SW 1271 (cell line): ENCODE measurements at places on chromosomes 6 and 20.

DNA sequence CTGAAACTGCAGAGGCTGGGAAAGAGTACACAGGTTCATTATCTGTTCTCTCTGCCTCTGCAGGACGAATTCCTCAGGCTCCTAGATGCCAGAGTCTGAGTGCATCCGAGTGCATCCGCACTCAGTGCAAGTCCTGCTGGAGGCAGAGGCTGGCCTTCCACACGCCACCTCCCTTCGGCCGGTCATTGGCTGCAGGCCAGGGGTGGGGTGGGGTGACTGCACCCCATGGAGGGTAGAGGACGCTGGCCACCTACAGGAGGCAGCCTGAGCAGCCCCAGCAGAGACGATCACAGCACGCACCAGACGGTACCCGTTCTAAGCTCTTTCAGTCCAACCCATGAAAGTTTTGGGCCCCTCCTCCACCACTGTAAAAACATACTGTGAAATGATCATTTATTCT is 11.7 kb downstream of the SFT2D1 start:
- DNase-seq: no peak

DNA sequence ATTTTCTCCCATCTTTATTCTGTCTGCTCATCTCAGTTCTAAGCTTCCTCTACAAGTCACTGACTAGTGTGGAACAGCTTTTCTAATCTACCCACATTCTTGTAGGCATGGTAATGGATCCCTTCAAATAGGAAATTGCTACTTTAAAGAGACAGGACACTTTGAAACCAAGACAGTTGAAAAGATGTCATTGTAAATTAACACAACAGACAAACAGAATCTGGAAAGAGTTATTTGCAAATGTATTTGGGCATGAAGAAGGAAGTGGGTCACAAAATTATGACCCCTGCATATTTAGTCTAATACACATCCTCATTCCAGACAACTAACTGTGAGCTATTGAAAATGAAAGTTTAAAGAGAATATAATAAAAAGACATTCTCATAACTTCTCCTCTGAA is 298.2 kb upstream of the MARCKS start:
- DNase-seq: no peak

DNA sequence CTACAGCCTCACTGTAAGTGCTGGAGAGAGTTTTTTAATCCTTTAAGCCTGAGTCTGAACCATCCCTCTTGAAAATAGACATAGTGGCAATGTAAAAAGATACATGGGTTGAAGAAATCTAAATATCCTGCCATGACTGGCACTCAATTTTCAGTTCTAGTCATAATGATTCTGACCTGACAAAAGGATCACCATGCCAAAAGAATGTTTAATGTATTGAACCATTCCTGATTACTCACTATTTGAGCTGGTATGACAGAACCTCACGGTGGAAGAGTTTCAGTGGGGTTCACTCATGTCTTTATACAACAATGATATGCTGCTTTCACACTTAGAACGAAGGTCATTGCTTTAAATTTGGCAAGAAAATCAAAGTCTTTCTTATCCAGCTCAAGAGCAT is 93.4 kb downstream of the HIVEP2 start:
- DNase-seq: no peak

DNA sequence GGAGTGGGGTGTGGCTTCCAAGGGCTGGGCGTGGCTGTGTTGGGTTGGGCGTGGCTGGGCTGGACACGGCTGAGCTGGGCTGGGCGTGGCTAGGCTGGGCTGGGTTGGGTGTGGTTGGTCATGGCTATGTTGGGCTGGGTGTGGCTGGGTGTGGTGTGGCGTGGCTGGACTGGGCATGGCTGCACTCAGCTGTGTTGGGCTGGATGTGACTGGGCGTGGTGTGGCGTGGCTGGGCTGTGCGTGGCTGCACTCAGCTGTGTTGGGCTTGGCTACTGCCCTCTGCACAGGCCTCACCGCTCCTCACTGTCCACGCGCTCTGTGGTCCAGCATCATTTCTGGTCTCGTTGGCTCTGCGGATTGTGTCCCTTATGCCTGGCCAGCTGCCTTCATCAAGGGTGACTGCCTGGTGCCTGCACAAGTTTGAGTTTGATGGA is 43.5 kb upstream of the SLCO4A1 start:
- DNase-seq: no peak

DNA sequence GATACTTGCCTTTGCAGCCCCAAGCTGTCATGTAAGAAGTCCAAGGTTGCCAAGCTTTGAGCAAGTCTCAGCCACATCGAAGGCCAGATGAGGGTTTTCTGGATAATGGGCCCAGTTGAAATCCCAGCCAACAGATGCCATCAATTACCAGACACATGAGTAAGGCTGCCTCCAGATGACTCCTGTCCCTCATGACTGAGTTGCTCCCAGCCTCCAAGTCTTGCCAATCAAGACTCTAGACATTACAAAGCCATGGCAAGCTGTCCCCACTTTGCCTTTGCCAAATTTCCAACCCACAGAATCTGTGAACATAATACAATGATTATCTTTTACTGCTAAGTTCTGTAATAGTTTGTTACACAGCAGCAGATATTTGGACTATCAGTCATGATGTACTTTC is 76.8 kb upstream of the ARMC2 start:
- DNase-seq: no peak

DNA sequence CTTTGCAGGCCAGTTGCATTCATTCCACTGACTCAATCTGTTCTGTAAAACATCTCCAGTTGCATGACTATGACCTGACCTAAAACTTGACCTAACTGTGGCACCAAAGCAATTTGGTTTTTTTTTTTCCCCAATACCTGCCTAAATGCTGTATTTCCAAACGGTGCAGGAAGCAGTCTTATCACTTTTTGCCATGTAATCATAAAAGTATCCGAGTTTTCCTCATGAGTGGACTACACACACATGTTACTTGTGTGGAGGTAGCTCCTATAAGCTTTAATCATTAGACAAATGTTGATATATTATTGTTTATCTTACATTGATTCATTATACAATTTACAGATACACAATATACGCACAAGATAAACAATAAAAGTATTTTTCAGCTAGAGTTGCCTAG is 373.7 kb downstream of the BTBD3 start:
- no peak for DNase-seq

DNA sequence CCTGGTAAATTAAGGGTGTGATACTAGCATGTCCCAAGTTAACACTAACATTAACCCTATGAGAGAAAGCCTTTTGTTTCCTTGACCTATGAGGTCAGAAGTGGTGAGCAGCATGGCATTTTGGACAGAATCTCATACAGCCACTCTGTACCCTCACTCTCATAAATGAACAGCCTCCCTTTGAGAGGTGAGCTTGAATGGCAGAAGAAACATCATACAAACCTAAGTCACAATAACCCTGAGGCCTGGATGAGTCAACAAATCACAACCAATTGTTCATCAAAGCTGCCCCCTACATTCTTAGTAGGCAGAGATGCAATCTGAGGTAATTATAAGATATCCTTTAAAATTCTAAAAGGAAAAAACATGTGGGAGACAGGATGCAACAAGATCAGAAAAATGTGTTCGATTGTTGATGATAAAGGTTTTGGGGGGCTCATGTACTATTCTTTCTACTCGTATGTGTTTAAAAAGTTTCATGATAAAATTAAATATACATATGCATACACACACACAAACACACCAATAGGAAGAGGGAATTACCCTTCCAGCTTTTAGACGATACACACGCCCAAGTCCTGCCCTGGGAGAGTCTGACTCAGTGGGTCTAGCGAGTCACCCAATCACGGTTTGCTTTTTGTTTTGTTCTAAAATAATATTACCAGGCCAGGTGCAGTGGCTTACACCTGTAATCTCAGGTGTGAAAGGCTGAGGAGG is 117.3 kb downstream of the ARHGAP18 start:
- no peak for DNase-seq

- no peak for DNase-seq
Measured at GRCh38 chr6:164856138-164856537, 453.3 kb downstream of the C6orf118 start.

GRCh38 chr6:155142168-155143028 is 121.4 kb upstream of the CLDN20 start:
- no peak for DNase-seq

- no peak for DNase-seq
Measured at GRCh38 chr6:16473908-16474771, 235.8 kb downstream of the GMPR start.

DNA sequence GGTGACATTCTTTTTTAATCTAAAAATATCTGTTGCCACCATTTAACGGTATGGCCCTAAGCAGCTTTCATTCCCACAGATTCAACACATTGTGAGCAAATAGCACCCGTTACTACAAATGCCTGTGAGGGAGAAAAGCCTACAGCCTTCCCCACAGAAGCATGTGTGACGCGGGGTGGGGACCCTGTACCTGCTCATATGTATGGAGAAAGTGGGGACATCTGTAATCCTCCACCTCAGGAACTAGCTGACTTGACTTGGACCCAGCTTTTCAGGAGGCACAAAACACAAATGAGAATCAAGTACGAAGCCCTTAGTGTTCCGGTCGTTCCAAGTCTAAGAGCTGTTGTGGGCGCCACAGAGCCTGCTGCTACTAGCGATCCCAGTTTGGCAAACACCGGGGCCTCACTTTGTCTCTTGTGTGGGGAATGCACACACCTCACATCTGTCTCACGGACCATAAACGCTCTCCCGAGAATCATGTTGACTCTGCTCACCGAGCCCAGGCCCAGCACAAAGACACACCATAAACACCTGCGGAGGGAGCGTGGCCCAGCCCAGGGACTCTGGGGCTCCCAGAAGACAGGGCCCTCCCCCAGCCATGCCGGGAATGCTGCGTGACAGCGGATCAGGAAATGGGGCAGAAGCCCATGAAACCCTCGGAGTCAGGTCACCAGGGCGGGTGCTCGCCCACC is 21.6 kb downstream of the DLL1 start:
- no peak for DNase-seq

DNA sequence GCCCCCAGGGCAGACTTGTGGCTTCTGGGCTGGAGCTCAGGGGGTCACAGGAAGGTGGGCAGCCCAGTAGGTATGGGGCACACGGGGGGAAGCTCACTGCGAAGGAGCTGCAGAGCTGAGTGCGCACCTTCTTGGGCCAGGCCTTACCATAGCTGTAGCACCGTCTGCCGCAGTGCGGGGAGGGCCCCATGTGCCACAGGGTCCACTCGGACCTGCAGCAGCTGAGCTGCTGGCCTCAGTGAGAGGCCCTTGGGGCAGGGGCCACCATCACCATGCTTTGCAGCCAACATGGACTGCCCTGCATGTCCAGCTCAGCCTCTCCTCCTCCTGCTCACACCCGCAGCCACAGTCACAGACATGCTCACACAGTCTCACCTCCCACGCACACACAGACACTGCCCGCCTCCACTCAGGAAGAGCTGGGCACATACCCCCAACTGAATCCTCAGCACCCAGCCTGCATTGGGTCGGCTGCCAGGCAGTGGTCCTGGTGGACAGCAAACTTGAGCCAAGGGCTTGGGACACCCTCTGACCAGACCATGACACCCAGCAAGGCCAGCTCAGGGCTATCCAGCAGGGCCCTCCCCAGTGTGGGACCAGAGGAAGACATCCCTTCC is 35.3 kb downstream of the YTHDF1 start:
- no peak for DNase-seq

GRCh38 chr6:158506601-158507000 is 53.3 kb upstream of the TMEM181 start:
- no peak for DNase-seq

GRCh38 chr6:32175322-32175710 is 568 bp downstream of the AGPAT1 start:
- DNase-seq: no peak

GRCh38 chr6:33104887-33105286 is 29.1 kb downstream of the HLA-DPB1 start:
- DNase-seq: no peak

GRCh38 chr6:106530502-106530901 is 98.8 kb downstream of the RTN4IP1 start:
- DNase-seq: no peak

DNA sequence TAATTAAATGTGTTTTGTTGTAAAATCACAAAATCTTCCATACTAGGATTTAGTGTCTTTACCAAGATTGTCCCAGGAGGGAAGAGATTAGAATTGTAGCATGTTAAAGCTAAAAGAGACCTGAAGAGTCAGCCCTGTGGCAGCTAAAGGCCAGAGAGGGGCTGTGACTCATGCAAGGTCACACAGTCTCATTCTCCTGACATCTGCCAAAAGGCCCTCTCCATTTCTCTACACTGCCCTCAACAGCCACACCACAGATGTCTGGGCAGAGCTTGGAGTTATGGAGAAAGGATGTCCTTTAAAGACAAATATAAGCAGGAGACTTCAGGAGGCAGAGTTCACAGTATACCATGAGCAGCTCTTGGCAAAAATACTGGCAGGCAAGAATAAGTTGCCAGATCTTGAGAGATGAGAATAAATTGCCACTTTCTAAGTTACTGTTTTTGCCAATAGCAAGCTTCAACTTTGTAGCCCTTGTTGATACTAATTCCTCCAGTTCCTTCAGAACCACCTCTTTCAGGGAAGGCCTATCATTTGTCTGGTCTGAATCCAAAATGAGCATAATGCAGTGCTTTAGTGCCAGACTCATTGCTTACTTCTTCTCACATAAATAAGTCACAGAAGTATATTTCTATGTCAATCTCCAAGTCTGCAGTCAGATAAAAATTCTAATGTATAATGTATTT is 41.7 kb downstream of the AKIRIN2 start:
- peak; percentile 27 for DNase-seq

DNA sequence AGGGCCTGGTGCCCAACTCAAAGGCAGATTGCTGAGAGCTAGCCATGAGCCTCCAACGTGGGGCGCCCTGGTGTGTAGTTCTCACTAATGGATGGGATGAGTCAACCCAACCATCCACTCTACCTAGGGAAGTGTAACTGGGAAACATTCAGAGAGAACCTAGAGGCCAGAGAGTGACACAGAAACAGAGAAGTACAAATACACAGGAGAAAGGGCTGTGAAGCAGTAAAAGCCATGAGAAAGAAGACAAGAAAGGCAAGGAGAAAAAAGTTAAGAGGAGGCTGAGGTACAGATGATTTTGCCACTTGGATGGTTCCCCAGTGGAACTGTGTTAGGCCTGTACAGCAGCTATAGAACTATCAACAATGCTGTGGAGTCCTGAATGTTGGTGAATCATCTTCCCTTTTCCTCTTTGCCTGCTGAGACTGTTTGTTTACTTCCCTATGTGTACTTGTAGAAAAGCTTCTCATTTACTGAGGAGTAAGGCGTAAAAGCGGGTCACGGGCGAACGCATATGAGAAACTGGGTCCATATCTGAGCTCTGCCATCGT is 39.0 kb downstream of the MAN1A1 start:
- DNase-seq: no peak

- DNase-seq: no peak
Measured at GRCh38 chr6:34273242-34273805, 24.5 kb upstream of the SMIM29 start.

DNA sequence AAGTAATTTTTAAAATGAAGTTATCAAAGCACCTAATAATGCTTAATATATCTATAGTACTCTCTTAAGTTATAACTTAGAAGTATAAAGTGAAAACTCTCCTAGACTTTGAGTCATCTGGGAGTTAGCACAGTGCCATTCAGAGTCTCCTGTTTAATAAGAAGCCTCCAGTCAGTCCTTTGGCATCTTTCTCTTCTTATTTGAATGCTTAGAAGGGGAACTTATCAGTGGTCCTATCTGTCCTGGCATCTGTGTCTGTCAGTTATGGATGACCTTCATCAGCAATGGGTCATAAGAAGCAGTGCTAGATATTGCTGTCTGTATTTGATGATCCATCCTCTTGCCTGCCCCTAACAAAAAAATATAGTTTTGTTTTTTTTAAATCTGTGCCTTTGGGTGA is 15.2 kb downstream of the TMEM200A start:
- no peak for DNase-seq
